Stimulated activated CD8-positive, alpha-beta memory T cell treated with anti-CD3 and anti-CD28 coated beads, Interleukin-15, amount 100 ng/mL, for 48 hours (primary cell): ENCODE measurements at places on chromosomes 13 and 19.

GRCh38 chr19:5545984-5546383 lies 21.8 kb downstream of the TINCR start:
- DNase-seq: no peak

GRCh38 chr13:64488731-64489130 lies 2741.4 kb downstream of the PCDH9 start:
- no peak for DNase-seq

- no peak for DNase-seq
Measured at GRCh38 chr19:6378041-6378440, 2.3 kb upstream of the PSPN start.

GRCh38 chr19:37128821-37129177 lies 43.7 kb downstream of the ZNF585A start:
- DNase-seq: no peak

DNA sequence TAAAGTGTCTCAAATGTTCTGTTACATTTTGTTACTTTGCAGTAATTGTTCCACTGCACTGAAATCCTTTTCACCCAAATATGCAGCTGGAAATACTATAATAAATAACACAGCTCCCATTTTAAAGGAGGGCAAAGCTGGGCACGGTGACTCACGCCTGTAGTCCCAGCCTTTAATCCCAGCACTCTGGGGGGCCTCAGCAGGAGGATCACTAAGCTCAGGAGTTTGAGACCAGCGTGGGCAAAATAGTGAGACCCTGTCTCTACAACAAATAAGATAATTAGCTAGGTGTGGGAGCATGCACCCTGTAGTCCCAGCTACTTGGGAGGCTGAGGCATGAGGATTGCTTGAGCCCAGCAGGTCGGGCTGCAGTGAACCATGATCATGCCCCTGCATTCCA lies 7.5 kb upstream of the UBAC2 start:
- DNase-seq: no peak

- DNase-seq: no peak
Measured at GRCh38 chr19:20664901-20665781, 3.8 kb upstream of the ZNF626 start.

- no peak for DNase-seq
Measured at GRCh38 chr13:23771956-23772355, 117.2 kb downstream of the MIPEP start.

GRCh38 chr13:94825507-94825906 lies 113.2 kb upstream of the SOX21 start:
- no peak for DNase-seq

- no peak for DNase-seq
Measured at GRCh38 chr13:34762312-34762711, 179.8 kb upstream of the NBEA start.

DNA sequence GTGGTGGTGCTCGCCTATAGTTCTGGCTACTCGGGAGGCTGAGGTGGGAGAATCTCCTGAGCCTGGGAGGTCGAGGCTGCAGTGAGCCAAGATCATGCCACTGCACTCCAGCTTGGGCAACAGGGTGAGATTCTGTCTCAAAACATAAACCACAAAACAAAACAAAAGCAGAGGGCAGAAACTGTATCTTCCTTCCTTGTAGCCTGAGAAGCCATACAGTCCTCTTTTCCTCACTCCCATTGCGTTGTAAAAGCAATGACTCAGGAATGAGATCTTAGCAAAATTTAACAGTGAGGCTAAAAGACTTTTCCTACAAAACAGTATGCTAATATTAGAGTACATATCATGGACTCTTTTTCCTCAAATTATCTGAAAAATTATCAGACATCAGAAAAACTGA lies 130.9 kb downstream of the SHISA2 start:
- no peak for DNase-seq

DNA sequence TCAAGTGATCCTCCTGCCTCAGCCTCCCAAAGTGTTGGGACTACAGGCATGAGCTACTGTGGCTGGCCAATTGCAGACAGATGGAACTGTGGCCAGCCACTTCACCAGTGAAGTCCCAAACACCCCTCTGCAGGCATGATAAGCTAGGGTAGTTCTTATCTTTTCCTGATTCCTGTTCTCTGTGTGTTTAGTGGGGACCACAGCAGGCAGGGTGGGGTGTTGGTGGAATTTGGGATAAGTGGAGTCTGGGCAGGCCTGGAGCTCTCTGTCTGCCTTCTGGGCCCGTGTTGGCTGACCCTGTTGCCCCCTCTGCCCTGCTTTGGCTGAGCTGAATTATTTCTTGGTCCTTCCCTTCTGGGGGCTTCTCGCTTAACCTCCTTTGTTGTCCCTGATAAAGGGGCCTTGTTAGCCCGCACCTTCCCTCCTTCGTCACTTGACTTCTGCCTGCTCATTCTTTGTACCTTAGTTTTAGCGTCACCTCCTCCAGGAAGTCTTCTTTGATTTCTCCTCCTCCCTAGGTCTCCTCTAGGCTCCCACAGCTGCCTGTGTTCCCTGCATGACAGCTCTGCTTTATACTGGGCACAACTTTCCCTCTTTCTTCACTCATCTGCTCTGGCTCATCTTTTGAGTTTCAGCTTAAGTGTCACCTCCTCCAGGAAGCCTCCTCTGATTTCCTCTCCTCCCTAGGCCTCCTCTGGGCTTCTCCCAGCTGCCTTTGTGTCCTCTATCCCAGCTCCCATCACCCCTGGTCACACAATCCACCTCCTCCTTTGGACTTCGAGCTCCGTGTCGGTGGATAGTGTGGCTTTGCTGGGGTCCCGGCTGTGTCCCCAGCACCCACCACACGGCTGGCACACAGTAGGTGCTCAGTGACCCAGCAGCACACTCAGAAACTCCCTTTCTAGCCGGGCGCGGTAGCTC lies 1.7 kb upstream of the NCLN start:
- no peak for DNase-seq

GRCh38 chr19:46022061-46022430 lies 807 bp downstream of the PGLYRP1 start:
- DNase-seq: no peak

- DNase-seq: no peak
Measured at GRCh38 chr19:18999896-19000620, 33.3 kb downstream of the SUGP2 start.

- no peak for DNase-seq
Measured at GRCh38 chr13:86932776-86933334, 738.3 kb upstream of the SLITRK5 start.

GRCh38 chr19:34662919-34663318 lies 14.0 kb downstream of the SCGB2B2 start:
- DNase-seq: no peak

DNA sequence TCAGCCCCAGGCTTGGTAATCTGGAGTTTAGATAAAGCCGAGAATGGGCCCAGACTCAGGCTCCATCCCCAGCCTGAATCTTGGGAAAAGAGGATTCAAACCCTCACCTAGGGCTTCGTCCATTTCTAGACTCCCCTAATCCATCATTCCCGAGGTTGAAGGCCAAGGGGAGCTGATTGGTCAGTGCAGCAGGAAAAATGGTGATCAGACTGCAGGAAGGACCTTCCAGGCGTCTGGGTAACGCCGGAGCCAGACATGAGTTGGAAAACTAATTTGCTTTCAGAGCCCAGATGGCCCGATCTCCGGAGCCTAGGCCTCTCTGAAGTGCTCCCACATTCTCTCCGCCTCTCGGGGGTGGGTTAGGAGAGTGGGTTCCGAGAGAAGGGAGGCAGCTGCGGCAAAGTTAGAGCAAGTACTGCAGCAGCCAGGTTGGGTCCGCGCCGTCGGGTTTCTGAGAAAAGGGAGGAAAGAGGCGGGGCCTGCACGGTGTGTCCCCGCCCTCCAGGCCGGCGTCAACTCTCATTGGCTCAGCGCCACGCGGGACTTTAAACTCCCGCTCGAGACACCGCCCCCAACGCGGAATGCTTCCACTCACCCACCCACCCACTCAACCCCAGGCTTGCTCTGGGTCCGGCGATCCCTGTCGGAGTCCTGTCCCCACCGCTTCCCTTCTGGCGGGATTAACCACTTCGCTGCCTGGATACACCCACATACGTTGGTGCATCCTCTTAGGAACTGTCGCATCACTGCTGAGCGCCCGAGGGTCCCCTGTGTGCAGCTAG lies 788 bp upstream of the RTBDN start:
- no peak for DNase-seq

DNA sequence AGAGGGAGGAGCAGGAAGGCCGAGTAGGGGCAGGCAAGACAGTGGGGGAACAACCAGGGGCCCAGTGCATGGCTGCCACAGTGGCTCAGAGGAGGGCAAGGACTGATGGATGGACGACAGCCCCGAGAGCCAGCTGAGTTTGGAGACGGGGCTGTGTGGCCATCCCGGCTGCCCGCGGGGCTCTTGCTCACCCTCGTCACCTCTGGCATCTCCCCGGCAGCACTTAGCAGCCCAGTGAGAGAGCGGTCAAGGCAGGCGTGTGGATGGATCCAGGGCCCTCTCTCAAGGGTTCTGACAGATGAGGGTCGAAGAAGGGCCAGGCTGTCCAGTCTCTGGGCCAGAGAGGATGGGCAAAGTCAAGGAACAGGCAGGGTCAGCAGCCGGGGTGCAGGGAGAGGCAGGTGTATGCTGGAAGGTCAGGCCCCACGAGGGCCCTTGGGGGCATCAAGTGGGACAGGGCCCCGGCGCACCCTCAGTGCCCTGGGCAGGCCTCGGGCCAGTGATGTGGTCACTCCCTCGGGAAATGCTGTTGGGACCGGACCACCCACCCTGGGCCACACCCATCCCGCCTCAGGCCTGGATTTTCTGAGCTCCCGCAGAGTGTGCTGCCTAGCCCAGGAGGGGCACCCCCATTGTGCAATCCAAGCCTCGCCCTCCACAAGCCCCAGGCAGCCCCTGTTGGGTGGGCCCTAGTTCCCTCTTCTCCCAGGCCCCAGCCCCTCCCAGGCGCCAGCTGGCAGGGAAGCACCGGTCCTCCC lies 56.4 kb upstream of the TPM4 start:
- no peak for DNase-seq

- DNase-seq: no peak
Measured at GRCh38 chr19:7860714-7861618, 13.2 kb downstream of the PRR36 start.

- no peak for DNase-seq
Measured at GRCh38 chr13:50107205-50107604, 92.0 kb downstream of the KCNRG start.

- no peak for DNase-seq
Measured at GRCh38 chr13:26380930-26381329, 127.0 kb downstream of the CDK8 start.

GRCh38 chr13:20559659-20560356 lies 7.1 kb upstream of the IFT88 start:
- DNase-seq: no peak

- DNase-seq: no peak
Measured at GRCh38 chr19:56699552-56699951, 28.0 kb upstream of the ZNF835 start.
